Anterior cingulate cortex (tissue), 58 donors: ENCODE measurements at places on chromosomes 3 and 15.

- DNase-seq = peak; percentile 18
Observed at GRCh38 chr15:82646250-82647044, 716 bp downstream of the CPEB1 start.

- no peak for DNase-seq
Observed at GRCh38 chr3:72475258-72476138, 372.7 kb downstream of the SHQ1 start.

DNA sequence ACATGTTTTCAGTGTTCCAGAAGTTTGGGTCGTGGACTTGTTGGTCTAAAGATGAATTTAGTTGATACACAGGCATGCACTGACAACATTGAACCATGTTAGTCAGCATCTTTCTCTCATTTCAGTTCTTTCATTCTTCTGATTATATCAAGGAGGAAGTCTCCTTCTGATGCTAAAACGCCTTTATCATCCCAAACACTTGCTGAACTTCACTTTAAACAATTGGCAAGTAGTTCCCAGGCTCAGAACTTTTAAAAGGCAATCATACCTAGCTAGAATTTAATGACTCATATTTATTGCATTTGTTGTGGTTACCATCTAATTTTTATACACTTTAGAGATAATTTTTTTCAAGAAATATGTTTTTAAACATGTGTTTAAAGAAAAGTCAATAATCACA lies 15.9 kb downstream of the LMCD1 start:
- no peak for DNase-seq

DNA sequence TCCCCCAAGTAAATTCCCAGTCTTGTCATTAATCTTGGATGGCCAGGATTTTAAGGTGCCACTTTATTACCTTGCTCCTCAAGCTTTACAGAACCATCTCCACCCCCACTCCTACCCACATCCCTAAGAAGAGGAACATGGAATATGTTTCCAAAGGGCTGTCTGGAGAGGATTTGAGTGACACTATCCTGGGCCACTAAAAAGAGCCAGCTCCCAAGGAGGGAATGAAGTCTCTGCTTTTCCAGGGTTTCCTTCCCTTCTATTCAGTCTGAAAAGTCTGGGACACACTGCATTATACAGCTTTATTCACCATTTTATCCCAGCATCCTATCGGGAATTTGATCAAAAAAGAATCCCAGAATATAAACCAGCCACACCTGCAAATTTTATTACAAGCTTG lies 35.6 kb upstream of the MECOM start:
- DNase-seq = no peak

GRCh38 chr15:35195649-35196048 lies 110.6 kb upstream of the NANOGP8 start:
- no peak for DNase-seq

DNA sequence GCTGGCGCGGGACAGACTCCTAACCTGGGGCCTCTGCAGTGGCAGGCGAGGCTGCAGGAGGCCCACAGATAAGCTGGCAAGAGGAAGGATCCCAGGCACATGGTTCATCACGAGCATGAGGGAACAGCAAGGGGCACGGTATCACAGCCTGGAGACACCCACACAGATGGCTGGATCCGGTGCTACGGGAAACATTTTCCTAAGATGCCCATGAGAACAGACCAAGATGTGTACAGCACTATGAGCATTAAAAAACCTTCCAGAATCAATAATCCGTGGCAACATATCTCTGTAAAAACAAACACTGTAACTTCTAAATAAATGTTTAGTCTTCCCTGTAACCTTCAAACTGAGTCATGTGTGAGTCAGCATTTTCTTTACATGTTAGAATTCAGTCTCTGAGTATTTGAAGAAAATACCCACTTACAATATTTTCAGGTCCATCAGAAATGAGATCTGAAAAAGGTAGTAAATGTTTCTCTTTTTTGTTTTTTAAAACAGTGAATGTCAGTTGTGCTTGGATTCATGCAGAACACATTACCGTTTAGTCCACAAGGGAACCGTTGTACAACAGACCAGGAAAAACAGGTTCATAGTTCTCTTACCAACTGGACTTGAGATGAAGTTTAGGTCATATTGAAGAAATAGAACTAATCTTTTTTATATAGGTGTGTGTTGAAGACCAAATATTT lies 75.9 kb downstream of the BOC start:
- no peak for DNase-seq

GRCh38 chr3:73467211-73467610 lies 157.5 kb downstream of the PDZRN3 start:
- DNase-seq = no peak

GRCh38 chr3:187743195-187744141 lies 1.8 kb downstream of the BCL6 start:
- no peak for DNase-seq

DNA sequence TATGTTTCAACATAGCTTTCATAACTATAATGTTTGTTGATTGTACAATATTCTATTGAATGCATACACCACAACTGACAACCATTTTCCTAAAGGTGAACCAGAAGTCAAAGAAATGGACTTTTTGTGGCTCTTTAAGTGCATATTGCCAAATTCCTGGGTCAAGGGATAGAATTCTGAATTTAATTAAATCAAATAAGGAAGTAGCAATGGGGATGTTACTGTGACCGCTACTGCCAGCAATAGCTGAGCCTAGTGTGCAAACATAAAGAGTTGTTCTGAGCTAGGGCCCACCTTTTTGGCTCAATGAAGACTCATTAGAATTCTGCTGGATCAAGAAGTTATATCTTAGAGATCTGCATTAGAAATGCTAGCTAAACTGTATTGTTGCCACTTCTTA lies 17.3 kb upstream of the KBTBD8 start:
- DNase-seq = no peak

DNA sequence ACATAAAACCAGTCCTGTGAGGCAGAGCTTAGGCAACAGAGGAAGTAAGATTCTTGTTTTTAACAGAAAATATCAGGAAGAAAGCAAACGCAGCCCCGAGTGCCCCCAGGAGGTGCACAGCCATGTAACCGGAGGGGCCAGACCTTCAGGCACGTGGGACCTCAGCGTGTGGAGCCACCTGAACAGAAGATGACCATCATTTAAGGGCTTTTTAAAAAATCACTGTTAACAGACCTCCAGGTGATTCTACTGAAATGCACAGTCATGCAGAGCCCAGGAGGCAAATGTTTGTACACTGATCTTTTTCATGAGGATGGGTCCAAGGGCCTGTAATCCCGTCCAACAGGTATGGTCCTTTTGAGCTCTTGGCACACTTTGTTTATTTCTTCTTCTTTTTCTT lies 38.8 kb downstream of the SPG21 start:
- DNase-seq = no peak

- no peak for DNase-seq
Observed at GRCh38 chr15:90582553-90582952, 52.8 kb downstream of the CRTC3 start.

DNA sequence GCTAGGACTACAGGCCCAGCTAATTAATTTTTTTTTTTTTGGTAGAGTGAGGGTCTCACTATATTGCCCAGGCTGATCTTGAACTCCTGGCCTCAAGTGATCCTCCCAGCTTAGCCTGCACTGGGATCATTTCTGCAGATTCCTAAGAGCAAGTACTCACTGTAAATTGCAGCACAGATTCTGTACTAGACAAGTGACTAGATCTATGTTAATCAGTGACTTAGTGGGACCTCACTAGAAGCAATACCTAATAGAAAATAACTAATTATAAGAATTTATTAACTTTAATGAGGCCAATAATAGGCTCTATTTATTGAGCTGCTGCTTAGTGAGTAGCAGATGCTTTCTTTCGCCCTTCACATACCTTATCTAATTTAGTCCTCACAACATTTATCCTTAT lies 10.6 kb upstream of the UTS2B start:
- DNase-seq = no peak

DNA sequence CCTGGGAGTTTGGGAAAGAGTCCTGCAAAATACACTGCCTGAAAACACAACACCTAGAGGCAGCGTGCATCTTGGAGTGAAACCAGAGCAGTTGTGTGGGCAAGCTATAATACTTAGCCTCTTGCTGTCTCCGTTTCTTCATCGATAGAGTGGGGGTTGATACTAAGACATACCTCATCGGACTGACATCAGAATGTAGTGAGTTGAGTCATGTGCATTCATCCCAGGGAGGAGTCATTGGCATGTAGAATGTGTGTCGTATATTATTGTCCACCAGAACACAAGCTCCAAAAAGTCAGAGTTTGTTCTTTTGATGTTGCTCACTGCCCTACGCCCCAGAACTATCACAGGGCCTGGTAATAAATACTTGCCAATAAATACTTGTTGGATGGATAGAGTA lies 4.3 kb downstream of the SNTN start:
- no peak for DNase-seq

DNA sequence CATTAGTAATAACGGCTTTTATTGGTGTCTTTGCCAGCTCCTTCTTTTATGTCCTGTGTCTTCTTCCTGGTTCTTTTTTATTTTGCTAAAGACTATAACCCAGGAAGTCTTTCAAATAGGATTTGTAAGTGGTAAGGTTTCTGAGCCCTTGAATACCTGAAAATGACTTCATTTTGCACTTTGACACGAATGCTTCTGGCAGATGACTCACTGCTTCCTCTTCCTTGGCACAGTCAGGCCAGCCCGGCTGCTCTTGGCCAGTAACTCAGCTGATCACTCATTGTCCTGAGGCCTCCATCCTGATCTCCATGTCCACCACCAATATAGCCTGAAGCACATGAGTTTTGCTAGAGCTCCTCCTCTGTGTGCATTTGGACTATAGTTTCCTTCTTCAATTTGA lies 48.7 kb upstream of the NR2E3 start:
- no peak for DNase-seq

GRCh38 chr3:195086885-195087284 lies 184.1 kb downstream of the XXYLT1 start:
- DNase-seq = no peak

- no peak for DNase-seq
Observed at GRCh38 chr3:183650554-183650953, 15.1 kb downstream of the KLHL24 start.

GRCh38 chr3:183698318-183698751 lies 738 bp downstream of the YEATS2 start:
- DNase-seq = no peak

GRCh38 chr3:39249453-39250115 lies 30.3 kb downstream of the CX3CR1 start:
- no peak for DNase-seq

GRCh38 chr3:175222356-175222755 lies 363.2 kb downstream of the NAALADL2 start:
- no peak for DNase-seq

DNA sequence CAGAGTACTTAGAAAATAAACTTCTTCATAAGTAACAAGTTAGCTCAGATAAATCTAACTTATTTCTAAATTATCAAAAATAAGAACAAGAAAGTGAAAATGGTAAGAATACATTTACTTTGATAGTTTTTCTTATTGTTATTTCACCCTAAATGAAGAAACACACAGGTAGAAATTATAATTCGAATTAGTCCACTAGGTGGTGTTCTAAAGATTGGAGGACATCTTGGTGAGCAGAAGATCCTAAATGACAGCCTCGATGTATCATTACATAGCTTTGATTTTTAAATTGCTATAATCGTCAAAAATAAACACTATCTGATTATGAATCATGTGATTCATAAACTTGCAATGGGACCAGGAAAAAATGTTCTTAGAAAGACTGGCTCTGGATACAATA lies 280.8 kb upstream of the UBE2E2 start:
- no peak for DNase-seq

DNA sequence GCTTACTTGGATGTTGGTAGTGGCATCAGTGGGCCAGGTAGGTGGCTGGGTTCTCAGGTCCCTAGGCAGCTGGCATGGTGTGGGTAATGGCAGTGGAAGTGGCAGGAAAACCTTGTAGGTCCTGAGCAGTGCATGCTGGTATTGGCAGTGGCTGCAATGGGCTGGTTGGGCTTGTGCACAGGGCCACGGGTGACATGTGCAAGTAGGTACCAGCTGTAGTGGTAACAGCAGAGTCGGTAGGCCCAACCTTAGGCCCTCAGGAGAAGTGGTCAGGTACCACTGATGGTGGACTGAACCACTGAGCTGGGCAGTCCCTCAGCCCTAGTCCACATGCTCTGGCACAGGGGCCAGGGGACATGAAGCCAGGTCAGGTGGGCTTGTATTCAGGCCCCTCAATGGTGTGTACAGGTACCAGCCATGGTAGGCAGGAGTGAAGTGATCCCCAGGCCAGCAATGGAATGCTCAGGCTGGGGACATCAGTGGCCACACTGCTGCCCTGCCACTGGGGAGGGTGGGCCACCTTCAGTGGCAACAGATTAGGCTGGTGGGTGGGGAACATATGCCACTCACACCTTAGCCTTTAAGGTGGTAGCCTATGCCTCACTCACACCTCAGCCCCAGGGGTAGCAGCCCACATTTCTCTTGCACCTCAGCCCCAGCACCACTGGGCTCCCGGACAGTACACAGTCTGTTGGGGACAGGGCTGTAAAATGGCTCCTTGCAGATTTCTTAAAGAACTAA lies 118.1 kb downstream of the LRRK1 start:
- no peak for DNase-seq

DNA sequence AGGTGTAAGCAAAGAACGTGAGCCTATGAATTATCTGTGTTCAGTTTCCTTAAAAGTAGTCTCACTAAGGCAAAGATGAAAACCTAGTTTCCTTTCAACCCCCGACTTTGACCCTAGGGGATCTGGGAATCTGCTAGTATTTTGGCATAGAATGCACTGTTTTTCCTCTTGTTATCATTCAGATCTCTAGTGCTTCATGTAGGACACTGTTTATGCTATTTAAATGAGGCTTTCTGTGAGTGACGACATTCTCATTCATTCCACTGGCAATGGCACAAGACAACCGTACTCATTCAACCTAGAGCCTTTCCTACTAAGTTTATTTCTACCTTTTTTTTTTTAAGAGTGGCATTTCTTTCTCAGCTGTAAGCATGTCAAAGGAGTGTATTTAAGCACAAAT lies 67.0 kb downstream of the CHAC1 start:
- no peak for DNase-seq

DNA sequence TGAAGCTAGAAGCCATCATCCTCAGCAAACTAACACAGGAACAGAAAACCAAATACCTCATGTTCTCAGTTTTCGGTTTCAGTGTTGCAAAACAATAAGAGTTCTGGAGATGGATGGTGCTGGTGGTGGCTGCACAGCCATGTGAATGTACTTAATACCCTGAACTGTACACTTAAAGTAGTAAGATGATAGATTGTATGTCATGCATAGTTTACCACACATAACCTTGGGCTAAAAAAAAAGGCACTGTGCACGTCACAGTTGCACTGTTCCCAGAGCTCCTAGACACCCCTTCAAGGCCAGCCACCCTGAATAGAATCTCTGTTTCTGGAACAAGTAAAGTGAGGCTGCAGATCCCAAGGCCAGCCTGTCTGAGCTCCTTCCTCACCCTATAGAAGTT lies 243.3 kb upstream of the IGF1R start:
- DNase-seq = no peak
